GM12864 (cell line): ENCODE measurements at places on chromosomes 1 and 21.
A peak's percentile ranks its signal among the peaks of the same experiment; 100 is the strongest.

GRCh38 chr21:25360593-25360992 lies 246.7 kb downstream of the MRPL39 start:
- no peak for DNase-seq

DNA sequence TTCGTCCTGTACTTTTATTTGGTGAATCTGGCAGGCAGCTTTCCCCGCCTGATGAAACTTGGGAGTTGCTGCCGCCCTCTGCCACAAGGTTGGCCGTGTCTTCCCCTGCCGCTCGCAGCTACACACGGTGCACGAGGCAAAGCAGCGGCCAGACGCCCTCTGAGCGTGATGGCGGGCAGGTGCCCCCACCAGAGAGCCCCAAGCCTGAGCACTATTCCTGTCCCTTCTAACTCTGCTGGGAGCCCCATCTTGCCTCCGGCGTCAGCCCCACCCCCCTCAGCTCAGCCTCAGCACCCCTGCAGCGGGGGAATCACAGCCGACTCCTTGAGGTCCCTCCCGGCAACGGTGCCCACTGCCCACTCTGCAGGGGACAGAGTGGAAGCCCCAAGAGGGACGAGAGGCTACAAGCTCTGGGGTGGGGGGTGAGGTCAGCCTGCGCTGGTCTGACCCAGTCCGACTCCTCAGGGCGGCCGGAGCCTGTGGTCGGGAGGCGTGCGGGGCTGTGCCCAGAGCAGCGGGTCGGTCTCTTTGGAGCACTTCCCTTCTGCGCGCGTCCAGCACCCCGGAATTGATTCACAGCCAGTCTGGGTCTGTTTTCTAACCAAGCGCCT lies 41.3 kb downstream of the RIPK4 start:
- no peak for DNase-seq

- DNase-seq: no peak
These were observed 302.0 kb upstream of the ADGRL2 start for GRCh38 chr1:81498471-81499462.

DNA sequence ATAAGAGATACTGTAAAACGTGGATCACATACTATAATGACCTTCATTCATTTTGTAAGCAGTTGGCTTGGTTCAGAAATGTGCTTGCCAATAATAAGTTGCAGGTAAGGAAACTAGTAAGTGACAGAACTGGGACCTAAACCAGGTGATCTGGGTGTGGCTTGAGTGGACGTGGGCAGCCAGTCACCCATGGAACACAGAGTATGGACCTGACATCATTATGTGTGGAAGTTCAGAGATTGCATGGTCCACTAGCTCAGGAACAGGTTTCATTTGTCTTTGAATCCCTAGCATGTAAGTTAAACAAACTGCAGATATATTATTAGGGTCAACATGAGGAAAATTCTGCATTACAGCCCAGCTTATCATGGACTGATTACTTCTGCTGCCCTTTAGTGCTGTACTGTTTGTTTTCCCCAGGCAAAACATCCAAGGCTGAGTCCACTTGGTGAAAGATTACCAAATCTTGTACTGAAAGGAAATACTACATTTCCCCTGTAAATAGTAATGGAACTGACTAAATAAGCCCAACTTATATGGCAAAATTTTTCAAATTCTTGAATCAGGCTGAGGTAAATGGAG lies 327.3 kb upstream of the SGIP1 start:
- DNase-seq: no peak

GRCh38 chr1:1832820-1833219 lies 54.5 kb upstream of the NADK start:
- no peak for DNase-seq

DNA sequence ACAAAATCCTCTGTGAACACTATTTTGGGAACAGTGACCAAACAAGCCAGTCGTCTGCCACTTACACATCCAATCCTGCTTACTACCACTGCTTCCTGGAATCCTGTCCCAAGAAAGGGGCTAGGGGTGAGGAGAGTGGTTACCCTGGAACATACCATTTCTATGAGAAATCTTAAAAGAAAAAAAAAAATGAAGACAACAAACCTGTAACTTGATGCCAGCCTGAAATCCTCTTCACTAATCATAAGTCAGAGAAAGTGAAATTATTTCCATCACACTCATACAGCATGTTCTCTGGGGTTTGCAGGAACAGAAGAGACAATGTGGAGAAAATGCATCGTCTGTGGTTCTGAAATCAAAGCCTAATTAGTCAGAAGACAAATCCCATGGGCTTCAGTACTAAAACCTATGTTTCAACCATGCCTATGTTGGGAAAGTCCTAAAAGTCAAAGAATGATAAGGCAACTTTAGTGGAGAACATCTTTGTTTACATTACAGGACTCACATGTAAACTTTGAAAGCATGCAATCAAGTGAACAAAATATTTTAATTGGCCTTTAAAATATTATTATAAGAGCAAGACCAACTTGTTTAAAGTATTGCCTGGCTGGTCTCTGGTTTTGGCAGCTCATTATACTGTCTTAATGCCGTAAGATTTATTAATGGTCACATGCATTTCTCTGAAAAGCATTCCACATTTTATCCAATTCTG lies 220.7 kb downstream of the LTN1 start:
- no peak for DNase-seq

DNA sequence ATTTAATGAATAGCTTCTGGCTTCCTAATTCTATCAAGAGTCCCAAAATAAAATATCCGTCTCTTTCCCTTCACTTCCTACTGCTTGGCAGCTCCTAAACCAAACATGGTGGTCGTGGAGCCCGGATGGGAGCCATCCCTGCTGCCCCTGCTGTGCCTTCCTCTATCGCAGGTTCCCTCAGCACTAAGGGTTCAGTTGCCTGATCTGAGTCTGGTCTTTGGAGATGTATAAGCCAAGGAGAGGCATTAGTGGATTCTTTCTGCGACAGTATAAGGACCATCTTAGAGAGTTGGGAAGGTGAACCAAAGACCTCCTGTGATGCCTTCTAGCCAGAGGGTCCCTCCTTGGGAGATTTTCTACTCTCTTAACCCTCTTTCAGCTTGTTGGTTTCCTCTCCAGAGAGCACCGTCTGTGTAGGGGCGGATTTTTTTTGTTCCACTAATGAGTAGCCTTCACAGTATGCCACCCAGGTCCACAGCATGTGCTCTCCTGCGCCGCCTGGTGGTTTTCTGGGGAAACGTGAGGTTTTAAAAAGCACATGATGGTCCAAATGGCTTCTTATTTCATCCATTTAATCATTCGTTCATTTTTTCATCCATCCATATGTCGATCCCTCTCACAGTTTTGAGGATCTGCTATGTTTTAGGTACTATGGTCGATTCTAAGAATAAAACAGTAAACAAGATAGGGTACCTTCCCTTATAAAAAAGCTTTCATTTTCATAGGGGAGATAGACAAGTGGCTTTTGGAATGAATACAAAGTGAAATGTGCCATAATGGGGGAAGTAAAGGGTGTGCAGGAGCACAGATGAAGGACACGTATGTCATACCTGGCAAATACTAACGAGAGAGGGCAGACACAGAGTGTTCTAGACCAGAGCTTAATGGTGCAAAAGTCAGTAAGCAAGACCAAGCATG lies 71.0 kb downstream of the NFASC start:
- DNase-seq: peak; percentile 7

- DNase-seq: no peak
These were observed 44.8 kb downstream of the USP1 start for GRCh38 chr1:62481681-62482080.

GRCh38 chr1:167772436-167772835 lies 50.7 kb downstream of the MPZL1 start:
- no peak for DNase-seq

DNA sequence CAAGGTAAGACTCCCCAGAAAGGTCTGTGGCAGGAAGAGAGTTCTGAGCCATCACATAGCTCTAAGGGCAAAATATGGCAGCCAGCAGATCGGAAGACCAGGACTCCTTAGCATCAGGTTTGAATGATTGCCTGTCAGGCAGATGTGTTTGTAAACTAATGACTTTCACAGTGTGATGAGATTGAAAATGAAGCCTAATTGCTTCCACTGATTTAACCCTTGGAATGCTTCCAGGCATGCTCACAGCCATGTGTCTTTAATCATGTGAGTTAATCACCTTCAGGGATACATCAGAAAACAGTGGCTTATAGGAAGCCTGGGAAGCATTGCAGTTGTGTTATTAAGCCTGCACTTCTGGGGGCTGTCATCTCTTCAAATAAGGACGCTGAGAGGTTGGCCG lies 82.8 kb downstream of the LRRC53 start:
- no peak for DNase-seq

DNA sequence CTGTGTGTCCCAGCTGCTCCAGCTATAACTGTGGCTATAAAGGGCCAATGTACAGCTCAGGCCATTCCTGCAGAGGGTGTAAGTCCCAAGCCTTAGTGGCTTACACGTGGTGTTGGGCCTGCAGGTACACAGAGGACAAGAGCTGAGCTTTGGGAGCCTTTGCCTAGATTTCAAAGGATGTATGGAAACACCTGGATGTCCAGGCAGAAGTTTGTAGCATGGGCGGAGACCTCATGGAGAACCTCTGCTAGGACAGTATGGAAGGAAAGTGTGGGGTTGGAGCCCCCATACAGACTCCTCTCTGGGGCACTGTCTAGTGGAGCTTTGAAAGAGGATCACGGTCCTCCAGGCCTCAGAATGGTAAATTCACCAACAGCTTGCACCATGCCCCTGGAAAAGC lies 113.9 kb downstream of the RGS21 start:
- DNase-seq: no peak

- peak; percentile 70 for DNase-seq
These were observed 2.3 kb downstream of the CD53 start for GRCh38 chr1:110875216-110875731.

- no peak for DNase-seq
These were observed 305.4 kb downstream of the BACH1 start for GRCh38 chr21:29604076-29604475.

- no peak for DNase-seq
These were observed 1.7 kb downstream of the EXOC8 start for GRCh38 chr1:231335663-231336602.

DNA sequence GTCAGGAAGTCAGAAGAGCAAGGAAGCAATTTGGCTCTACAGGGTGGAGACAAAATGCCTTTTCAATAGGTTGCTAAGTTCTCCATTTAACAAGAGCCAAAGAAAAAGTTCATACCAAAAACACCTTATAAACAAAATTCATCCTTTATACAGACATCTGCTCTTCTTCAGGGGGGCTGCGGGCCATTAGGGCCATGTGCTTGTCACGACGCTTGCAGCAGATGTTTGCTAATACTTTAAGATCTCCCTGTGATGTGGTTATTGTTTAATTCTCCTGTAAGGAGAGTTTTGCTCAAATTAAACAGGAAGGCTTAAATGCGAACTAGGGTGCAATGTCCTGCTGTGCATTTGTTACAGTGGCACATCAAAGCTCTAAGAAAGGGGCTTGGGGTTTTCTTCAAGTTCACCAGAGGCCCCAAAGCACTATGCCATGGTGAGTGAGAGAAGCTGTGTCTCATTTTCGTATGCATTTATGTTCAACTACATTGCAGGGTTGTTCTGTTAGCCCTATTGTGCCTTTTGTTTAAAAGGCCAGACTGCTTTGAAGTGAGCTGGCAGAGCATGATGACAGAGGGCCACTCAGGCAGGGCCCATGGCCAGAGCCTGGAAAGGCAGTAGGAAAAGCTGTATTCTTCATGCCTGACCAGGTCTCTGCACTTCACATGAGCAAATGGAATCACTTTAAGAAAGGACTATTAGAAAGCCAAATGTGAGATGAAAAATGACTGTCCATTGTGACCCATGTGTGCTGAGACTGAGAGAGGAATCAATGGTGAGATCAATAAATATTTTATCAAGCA lies 24.8 kb upstream of the NTPCR start:
- DNase-seq: no peak

DNA sequence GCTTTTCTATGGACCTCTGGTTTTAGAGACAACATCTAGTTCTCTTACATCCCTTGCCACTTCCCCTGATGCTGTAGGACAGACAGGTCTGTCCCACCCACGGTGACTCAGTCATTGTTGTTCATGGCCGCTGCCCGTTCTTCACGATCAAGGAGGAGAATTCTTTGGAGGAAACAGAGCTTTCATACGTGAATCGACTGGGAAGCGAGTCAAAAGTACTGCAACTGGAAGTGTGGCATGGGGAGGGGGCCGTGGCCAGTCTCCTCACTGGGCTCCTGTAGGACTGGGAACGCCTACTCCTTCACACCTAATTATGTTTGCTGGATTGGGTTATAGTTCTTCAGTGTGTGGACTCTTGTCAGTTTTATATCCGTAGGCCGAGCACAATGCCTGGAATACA lies 4.4 kb upstream of the SLC37A1 start:
- no peak for DNase-seq

DNA sequence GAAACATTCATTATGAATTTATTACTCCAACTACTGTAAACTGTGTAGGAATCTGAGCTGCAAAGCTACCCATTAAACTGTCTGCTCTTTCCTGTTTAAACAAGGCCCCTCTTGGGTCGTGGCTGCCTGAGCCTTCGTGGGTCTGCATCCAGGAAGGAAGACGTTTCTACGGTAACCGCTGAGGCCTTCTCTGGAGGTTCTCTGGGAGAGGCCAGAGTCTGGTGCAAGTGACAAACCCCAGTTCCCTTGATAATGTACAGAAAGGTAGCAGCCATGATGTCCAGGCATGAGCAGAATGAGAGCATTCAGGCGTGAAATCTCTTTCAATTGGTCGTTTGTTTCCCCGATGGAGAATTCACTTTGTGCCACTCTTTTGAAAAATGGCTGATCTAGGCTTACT lies 350.2 kb downstream of the PLPP3 start:
- no peak for DNase-seq

GRCh38 chr1:30525631-30525970 lies 197.8 kb downstream of the MATN1 start:
- no peak for DNase-seq

DNA sequence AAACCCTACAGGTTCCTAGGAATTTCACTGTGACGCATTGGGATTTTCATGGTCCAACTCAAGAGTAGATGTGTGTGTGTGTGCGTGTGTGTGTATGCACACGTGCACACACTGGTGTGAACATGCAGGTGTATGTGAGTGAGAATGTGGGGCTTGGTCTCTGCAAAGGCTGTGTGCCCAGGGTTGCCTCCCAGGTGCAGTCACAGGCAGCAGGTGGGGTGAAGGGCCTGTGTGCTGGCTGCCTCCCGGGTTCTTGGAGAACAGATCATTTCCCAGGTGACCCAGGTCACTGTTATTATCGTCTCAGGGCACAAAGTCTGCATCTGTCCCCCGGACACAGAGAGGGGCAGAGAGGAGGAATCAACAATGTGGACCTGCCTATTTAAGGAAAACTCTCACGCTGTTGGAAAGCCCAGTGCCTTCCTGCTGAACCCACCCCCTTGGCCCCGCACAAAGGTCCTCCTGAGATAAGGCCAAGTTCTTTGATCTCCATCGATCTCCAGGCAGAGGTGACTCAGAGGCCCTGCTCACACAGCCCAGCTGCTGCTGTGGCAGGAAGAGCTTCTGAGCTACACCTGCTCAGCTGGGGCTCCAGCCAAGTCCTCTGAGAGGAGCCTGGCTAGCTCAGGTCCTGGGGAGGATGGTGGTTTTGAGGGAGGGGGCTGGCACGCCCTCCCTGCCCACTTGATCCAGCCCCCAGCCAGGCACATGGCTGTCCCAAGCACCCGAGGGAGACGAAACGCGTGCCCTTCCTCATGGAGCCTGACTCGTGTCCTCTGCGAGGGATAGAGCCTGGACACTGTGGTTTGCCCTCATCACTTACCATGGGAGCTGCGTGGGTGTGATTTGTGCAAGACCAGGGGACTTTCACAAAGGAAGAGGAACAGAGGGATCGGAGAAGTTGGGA lies 134.0 kb upstream of the ARHGEF16 start:
- DNase-seq: no peak
